ENCODE measurements at places on chromosomes 5 and 9.

GRCh38 chr5:1752881-1753280, 46.8 kb downstream of the MRPL36 start:
- DNase-seq, result no peak
- no peaks in the 10 kb centered on the region for H3K36me3 ChIP-seq
- no peaks in the 10 kb centered on the region for H3K27me3 ChIP-seq
- no peaks in the 10 kb centered on the region for H3K4me1 ChIP-seq
- H3K4me3 ChIP-seq, result no peak overlapping the region

GRCh38 chr5:170388818-170389549, at the start of gene KCNMB1:
TSS of gene KCNMB1 (minus strand) at chr5:170389367. CDS start at chr5:170385447, 3,920 bp downstream.
- no peaks in the 10 kb centered on the region for H3K36me3 ChIP-seq
- no peaks in the 10 kb centered on the region for H3K27me3 ChIP-seq
- peaks cover 17% of the 10 kb centered on the region for H3K4me1 ChIP-seq

DNA sequence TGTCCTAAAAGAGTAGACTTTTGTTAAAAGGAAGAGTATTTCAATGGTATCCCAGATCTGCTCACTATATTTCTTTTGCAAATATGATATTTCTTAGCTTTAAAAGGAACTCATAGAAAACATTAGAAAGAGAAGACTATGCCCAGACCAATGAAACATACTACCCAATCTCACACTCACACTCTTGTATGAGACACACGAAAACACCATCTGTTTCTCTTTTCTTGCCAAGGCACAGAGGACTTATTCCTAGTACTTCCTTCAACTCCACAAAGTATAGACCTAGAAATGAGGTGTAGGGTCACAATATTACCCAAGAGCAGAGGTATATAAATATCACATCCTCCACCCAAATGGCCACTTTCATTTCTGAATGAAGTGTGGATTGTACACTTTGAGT, 292.4 kb upstream of the ACO1 start:
- H3K36me3 ChIP-seq, result no peaks in the 10 kb centered on the region
- DNase-seq, result no peak
- no peaks in the 10 kb centered on the region for H3K27me3 ChIP-seq

GRCh38 chr9:124303762-124304161, 46.0 kb downstream of the NEK6 start:
- DNase-seq, result no peak
- peaks cover 2% of the 10 kb centered on the region for H3K36me3 ChIP-seq
- H3K27me3 ChIP-seq, result no peaks in the 10 kb centered on the region
- H3K4me1 ChIP-seq, result no peaks in the 10 kb centered on the region
- H3K27ac ChIP-seq, result no peak overlapping the region
- no peak overlapping the region for H3K4me3 ChIP-seq

Measured in CD4-positive, CD25-positive, alpha-beta regulatory T cell (primary cell).